ENCODE measurements at places on chromosomes 5 and 9.

- no peak for DNase-seq
Measured at GRCh38 chr5:178382754-178383164, 150.2 kb upstream of the PHYKPL start.

DNA sequence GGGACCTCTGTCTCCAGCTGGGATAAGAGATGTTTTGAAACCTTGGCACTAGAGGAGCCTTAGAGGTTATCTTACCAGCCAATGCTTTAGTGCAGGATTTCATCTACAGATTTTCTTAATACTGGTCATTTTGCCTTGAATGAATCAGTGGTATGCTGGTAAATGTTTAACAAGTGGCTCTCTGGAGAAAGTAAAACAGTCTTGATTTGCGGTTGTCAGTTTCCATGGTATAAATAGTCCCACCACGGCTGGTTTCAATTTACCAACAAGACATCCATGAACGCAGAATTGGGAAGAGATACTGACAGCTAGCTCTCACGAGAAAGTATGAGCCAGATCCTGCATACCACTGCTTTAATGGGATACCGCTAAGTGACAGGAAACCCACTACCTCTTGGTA, 56.7 kb upstream of the CXCL14 start:
- DNase-seq, result no peak

- DNase-seq, result no peak
Measured at GRCh38 chr5:76443066-76443800, 40.1 kb downstream of the IQGAP2 start.

DNA sequence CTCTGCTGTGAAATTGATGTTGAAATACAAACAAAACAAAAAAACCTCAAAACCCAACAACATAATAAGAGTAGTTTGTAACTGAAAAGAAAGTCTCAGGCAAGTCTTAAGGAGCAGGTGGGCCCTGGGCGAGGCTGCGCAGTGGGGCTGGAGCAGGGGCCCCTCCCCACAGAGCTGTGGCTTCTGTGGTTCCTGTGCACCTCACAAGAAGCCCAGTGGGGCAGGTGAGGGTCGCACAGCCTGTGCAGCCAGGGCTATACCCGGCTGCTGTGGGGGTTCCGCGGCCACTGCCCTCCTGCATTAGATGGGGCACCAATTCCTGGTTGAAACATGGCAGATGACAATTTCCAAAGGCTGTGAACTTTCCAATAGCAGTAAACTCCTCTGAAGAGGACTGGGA, 75.3 kb downstream of the TRIO start:
- no peak for DNase-seq

DNA sequence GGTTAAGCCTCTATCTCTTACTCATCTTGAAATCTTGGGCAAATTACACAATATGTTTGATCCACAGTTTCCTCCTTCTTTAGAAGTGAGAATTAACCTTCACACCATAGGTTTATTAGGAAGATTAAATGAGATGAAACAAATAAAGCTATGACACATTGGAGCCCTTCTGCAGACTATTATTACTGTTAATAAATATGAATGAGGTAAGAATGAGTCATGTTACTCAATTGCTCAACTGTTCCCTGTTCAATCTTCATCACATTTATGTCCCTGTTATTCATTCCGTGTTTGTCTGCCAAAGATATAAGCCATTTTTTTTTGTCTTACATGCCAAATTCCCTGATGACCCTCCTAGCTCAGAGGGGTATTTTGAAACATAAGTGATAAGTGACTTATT, 52.1 kb upstream of the PAPPA start:
- DNase-seq, result no peak

GRCh38 chr9:124394167-124394566, 21.1 kb downstream of the PSMB7 start:
- no peak for DNase-seq

All from SW 1271 (cell line).